ENCODE measurements at places on chromosomes 12 and 14.
A peak's percentile ranks its signal among the peaks of the same experiment; 100 is the strongest.

- no peak for DNase-seq
Observed at GRCh38 chr14:53545217-53545616, 392.1 kb upstream of the DDHD1 start.

GRCh38 chr14:52049721-52050588 lies 18.9 kb downstream of the NID2 start:
- no peak for DNase-seq

GRCh38 chr14:67539116-67539515 lies 6.0 kb downstream of the PLEKHH1 start:
- no peak for DNase-seq

DNA sequence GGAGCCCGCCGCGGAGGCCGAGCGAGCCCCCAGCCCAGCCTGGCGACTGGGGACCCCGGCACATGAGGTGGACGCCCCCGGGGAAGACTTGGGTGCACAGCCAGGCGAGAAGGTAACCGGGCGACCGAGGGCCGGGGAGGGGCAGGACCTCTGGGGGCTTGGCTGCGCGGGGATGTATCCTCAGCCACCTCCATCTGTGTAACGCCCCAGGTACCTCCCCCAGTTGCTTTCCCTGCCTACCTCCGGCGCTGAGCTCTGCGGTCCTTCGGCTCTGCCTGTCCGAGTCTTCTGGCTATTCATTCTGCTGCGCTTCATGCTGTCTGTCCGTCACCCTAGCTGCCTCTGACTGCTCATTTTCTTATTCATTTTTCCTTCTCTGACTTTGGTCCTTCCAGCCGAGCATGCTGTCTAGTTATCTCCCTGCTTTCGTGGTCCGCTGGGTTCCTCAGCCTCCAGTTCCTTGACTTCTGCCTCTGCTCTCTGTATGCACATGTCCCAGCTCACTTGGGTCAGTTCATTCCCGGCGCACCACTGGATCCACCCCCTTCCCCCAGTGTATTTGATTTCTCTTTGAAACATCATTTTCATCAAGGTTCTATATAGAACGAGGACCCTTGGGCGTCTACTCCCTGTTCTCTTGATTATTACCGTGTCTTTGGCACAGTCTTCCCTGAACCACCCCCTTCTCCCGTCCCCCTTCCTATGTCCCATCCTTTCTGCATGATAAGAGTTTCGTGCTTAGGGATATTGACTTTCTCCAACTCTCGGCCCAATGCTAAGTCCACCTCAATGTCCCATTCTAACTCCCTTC lies 612 bp downstream of the PHC1 start:
- DNase-seq: peak; percentile 47

GRCh38 chr12:131452444-131452860 lies 258.4 kb upstream of the SFSWAP start:
- DNase-seq: no peak

GRCh38 chr14:100019156-100019744 lies 46.0 kb upstream of the EVL start:
- no peak for DNase-seq

DNA sequence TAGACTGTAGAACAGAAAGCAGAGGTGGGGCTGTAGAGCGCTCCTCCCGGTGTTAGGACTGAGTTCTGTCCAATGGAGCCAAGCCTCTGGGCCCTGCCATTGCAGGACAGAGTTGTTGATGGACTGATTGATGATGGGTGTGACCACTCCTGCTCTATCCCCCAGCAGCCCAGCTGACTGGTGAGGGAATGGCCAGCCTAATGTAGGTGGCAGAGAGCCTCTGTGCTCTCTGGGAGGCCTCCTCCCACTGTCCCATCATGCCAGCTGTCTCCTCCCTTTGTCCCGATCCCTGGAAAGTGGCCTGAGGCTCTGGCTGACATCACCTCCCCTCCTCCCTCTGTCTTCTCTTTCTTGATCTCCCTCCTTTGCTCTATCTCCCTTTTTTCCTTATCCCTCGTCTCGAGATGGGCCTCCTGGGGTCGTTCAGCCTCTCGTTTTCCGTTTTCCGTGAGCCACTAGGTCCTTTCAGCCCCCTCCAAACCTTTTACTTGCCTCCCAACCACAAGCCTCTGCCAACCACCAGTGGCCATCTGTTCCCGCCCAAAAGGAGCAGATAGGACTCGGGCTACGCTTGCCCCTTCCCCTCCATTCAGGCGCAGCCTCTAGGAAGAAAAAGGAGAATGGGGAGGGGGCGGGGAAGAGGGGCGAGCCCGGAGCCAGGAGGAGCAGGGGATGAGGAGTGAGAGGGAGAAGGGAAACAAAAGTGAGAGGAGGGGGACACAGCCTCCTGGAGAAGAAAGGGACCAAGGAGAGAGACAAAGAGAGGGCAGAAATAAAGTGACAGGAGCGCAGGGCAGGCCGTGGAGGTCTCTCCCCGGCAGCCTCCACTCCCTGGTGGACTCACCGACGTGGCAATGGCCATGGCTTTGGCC lies 572 bp downstream of the EFS start:
- DNase-seq: no peak

GRCh38 chr12:56873382-56873781 lies 60.8 kb downstream of the SDR9C7 start:
- DNase-seq: no peak

DNA sequence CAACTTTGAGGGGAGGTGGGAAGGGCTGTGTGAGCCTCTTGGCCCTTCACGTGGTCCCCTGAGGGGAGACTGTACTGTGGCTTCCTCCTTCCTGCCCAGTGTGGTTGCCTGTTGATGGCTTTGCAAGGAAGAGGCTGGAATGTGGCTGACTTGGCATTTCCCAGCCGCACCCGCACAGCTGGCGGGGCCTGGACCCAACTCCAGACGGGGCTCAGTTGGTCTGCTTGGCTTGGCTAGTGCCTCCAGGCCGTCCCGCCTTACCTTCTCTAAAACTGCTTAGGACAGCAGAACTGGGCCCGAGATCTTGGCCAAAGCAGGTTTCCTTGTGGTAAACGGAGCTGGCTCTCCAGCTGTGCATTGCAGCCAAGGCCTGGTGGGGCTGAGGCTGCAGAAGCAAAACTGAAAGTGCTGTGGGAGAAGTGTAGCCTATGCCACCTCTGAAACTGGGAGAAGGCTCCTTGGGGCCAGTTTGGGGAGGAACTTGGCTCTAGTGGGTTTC lies 139.5 kb downstream of the SMOC1 start:
- no peak for DNase-seq

DNA sequence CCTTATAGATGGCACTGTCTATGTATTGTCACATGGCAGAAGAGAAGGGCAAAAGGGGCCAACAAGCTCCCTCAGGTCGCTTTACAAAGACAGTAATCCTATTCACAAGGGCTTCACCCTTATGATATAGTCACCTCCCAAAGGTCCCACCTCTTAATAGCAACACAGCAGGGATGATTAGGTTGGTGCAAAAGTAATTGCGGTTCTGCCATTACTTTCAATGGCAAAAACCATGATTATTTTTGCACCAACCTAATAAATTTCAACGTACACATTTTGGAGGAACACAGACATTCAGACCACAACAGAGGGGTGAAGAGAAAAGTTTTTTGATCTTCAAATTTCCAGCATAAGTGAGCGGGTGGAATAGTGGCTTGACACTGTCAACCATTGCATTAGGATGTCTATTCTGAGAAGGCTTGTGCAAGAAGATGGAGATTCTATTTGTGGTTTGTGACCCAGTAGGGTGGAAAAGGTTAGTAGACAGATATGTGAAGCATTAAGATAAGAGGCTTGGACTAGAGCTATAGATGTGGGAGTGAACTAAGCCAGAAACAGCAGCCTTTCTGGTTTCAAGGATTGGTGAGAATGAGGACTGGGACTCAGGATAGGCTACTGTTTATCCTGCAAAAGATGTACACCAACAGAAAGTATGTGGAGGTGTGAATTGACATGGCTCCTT lies 75.5 kb upstream of the CPSF6 start:
- DNase-seq: no peak

- DNase-seq: no peak
Observed at GRCh38 chr12:21117995-21118394, 13.0 kb upstream of the SLCO1B1 start.

DNA sequence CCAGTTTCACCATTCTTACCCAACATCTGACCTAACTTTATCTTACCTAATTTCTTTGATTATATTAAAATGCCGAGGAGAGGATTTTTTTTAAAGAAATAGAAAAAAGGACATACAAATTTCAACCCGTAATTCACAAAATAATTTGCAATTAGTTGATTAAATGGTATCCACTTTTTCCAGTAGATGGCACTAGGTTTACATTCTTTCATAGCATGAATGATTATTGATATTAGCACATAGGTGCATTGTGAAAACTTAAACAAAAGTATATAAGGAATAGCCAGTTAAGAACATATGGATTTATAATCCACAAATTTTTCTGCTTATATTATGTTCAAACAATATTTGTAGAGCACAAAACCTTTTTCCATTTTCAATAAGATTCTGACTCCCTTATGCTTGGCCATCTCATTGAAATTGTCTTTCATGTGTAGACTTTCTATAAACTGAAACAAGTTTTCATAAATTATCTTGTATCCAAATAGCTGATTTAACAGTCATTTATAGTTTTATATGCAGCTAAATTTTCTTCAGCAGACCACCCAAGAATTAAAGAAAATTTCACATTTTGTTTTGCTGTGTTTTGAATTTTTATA lies 35.3 kb downstream of the MSRB3 start:
- no peak for DNase-seq

- no peak for DNase-seq
Observed at GRCh38 chr12:121802485-121802842, 1.3 kb upstream of the SETD1B start.

DNA sequence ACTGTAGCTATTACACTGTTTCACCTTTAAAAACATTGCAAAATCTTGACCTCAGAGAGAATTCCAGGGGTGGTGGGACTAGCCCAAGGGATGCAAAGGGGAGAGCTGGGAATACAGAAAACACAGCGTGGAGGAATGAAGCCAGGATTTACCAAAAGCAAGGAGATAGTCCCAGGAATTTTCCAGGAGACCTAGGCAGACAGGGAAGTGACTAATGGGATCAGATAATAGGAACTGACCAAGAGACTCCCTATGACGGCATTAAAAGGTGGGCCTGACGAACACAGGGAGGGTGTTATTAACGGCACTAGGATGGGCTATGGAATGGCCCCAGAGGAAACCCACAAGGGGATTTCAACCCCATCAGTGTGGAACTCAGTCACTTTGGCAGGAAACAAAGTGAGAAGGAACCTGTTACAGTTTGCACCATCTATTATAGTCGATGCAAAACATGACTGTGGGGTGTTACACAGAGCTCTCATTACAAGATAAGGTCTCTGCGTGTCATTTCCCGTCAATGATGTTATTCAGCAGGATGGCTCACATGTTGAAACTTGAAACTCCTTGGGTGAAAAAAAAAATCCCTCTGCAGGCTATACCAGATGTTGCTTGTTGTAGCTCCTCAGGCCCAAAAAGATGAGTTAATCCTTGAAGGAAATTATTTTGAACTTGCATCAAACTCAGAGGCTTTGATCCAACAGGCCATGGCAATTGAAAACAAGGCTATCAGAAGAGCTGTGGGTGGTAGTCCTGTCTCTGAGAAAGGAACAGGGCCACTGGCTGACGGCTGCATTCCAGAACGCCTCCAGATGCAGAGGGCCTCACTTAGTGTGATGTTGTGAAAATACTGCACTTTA lies 58.7 kb downstream of the DRAM1 start:
- DNase-seq: no peak

DNA sequence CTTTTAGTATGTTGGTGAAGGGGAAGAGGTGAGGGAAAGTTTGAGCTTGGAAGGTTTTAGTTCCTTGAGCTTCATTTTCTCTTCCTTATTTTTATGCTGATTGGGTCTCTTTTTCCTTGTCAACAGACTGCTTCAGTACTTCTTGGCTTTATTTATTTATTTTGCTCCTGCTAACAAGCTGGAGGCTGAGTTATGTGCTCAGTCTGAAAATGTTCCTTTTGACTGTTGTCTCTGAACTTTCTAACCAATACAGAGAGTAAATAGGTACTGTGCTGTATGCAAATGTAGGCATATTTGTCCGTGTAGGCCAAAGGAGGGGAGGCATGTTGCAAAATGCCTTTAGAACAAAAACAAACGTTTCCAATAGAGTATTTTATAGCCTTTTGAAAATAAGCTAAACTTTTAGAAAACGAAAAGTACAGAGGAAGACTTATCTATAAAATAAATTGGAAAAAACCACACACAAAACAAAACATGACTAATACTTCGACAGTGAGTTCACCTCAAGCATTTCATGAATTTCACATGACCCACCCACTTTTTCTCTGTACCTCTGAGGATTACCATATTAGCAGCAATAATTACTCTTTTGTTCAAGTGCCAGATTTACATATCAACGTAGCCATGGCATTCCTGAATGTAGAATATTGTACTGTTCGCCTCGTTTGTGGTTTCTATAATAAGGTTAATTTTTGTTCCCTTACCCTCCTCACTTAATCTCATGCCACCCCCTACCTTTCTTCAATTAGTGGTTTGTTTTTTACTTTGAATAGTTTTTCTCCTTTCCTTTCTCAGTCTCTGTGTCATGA lies 4.7 kb upstream of the CREBL2 start:
- no peak for DNase-seq

DNA sequence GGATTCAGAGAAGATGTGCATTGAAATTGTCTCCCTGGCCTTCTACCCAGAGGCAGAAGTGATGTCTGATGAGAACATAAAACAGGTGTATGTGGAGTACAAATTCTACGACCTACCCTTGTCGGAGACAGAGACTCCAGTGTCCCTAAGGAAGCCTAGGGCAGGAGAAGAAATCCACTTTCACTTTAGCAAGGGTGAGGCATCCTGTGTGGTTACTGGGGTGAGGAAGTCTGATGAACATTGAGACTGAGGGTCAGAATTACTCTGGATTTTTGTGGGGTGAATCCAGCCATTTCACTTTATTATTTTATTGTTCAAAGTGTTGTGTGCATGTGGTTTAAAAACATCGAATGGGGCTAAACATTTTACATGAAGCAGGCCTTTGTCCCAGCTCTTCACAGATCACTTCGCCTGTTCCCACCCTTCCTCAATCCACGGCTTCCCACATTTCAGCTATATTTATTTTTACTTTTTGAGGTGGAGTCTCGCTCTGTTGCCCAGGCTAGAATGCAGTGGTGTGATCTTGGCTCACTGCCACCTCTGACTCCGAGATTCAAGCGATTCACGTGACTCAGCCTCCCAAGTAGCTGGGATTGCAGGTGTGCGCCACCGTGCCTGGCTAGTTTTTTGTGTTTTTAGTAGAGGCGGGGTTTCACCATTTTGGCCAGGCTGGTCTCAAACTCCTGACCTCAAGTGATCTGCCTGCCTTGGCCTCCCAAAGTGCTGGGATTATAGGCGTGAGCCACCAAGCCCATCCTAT lies 40.6 kb downstream of the SUPT16H start:
- no peak for DNase-seq

DNA sequence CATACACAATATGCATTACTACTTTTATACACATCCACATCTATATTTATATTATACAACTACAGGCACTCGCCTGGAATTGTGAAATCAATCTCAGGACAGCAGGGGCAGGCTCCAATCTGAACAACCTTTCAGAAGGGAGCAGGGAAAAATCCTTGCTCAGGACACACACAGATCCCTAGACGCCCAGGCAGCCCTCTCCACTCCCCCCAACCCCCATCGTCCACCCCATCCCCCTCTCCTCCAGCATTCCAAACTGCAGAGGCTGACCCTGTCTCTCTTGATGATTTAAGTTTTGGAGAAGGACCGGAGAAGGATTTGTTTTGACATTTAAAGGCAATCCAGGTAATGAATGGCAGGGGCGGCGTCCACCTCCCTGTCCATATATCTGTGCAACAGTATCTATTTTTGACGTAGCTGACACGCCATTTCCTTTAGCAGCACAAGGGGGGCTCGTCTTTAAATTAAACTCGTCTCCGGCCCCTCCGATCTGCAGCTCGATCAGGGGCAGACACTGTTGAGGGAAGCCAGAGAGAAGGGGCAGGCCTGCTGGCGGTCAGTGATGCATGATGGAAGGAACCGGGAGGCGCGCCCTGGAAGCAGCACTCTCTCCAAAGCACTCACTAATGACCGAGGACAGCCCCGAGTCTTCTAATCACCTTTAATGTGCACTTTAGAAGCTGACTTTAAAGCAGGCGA lies 95.0 kb upstream of the TBX5 start:
- no peak for DNase-seq
